Activated CD4-positive, alpha-beta T cell treated with anti-CD3 and anti-CD28 coated beads, Interleukin-2, amount 50 U/mL, for 48 hours (primary cell): ENCODE measurements at places on chromosomes 7 and 10.

- no peak for DNase-seq
Measured at GRCh38 chr10:30629653-30630052, at the start of gene LYZL2. Gene LYZL2, minus strand, starts transcription at chr10:30629753. Its CDS starts 2,838 bp downstream, at chr10:30626915.

DNA sequence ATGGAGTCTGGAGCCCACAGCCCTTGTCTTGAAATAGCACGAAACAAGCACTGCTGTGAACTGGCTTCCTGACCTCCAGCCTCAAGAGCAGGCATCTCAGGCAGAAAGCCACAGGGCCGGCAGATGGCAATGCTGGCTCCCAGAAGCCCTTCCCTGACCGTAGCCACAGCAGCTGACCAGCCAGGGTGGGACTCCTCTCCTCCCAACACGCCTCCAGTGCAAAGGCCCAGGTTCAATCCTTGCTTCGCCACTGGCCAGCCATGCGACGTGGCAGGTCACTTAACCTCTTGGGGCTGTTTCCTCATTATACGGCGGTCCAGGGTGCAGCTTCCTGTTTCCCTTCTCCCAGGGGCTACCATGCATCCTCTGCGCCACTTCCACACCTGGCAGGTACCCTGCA is 12.8 kb downstream of the PRKAG2 start:
- DNase-seq = no peak

- DNase-seq = no peak
Measured at GRCh38 chr10:47354900-47355299, 6.7 kb downstream of the RBP3 start.

GRCh38 chr10:101120884-101121653 is 10.0 kb upstream of the TLX1 start:
- peak; percentile 46 for DNase-seq

GRCh38 chr10:23155169-23155568 is 36.9 kb upstream of the PTF1A start:
- DNase-seq = no peak

DNA sequence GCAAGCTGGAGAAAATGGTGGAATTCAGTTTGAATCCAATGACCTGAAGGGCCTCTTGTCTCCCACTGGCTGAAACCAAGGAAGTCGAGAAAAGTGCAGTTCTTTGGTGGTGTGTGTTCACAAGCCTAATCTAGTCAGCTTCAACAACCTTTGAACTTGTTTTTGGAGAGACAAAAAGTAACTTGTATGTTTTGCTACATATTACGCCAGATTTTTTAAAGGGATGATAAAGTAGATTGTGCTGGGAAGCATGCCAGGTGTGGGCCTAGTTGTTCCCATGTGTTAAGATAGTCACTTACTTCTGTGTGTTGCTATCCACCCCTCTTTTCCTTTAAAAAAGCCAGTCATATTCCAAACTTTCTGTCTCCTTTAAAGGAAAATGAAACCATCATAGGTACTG is 79.7 kb upstream of the FAM3C start:
- no peak for DNase-seq

GRCh38 chr7:112076324-112076723 is 129.9 kb downstream of the DOCK4 start:
- no peak for DNase-seq

- no peak for DNase-seq
Measured at GRCh38 chr10:78109210-78109609, 75.5 kb downstream of the RPS24 start.

GRCh38 chr7:77439572-77439971 is 23.4 kb upstream of the GSAP start:
- no peak for DNase-seq

GRCh38 chr7:157635148-157635500 is 298.3 kb downstream of the DNAJB6 start:
- no peak for DNase-seq

- no peak for DNase-seq
Measured at GRCh38 chr10:124739119-124739921, 4.9 kb downstream of the FAM53B start.

GRCh38 chr7:70384024-70384423 is 747.9 kb upstream of the GALNT17 start:
- DNase-seq = no peak

GRCh38 chr7:107236862-107237261 is 68.1 kb downstream of the HBP1 start:
- no peak for DNase-seq

DNA sequence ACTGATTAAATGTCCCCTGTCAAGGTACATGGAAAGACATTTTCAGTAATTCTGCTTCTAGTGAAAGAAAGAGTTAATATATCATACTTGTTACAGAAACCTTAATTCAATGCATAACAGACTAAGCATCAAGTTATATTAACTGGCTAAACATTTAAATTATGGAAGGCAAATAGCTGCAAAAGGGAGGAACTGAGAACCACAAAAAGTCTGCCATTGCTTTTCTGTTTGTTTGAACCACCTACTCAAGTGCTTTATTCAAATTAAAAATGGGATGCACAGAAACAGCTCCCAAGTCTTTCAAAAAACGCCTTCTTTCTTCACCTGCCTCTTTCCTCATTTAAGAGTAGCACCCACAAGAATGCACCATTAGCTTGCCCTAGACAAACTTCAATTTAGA is 271.9 kb downstream of the RNLS start:
- DNase-seq = no peak

DNA sequence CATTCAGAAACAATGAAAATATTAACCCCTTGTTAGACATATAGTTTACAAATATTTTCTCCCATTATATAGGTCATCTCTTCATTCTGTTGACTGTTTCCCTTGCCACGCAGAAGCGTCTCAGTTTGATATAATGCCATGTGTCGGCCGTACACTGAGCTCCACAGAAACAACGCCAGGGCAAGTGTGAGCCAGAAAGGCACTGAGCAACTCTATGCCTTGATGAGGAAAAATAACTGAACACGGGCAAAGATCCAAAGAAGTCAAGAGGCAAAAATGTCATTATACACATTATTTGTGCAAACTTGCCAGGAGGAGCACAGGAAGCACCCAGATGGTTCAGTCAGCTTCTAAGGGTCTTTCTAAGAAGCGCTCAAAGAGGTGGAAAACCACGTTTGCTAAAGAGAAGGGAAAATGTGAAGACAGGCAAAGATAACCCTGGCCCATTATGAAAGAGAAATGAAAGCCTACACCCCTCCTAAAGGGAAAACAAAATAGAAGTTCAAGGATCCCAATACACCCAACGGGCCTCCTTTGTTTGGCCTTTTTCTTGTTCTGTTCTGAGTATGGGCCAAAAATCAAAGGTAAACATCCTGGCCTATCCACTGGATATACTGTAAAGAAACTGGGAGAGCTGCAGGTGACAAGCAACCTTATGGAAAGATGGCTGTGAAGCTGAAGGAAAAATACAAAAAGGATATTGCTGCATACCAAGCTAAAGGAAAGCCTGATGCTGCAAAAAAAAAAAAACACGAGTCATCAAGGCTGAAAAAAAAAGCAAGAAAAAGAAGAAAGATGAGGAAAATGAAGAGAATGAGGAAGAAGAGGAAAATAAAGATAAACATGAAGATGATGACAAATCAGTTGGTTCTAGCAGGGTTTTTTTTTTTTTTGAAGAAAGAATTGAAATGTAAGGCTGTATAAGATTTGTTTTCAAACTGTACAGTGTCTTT is 15.5 kb downstream of the ARHGAP12 start:
- DNase-seq = no peak

DNA sequence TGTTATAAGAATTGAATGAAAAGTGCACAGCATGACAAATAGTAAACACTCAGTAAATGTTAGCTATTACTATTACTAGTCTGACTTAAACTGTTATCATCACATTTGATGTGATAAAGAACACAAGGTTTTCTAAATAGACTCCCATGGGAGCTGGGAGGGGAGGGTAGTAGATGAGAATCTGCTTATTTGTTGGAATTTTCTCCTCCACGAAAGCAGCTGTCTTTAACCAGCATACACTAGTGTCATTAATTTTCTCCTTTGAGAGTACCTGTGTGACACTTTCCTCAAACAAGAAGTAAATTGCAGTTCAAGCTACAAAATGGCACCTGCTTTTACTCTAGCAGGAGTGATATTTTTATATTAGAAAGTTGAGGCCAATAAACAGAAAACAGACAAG is 200.1 kb downstream of the SKAP2 start:
- no peak for DNase-seq

- DNase-seq = peak; percentile 5
Measured at GRCh38 chr10:34814223-34814912, 728 bp downstream of the PARD3 start.

GRCh38 chr7:110400411-110400810 is 690.5 kb upstream of the LRRN3 start:
- no peak for DNase-seq

DNA sequence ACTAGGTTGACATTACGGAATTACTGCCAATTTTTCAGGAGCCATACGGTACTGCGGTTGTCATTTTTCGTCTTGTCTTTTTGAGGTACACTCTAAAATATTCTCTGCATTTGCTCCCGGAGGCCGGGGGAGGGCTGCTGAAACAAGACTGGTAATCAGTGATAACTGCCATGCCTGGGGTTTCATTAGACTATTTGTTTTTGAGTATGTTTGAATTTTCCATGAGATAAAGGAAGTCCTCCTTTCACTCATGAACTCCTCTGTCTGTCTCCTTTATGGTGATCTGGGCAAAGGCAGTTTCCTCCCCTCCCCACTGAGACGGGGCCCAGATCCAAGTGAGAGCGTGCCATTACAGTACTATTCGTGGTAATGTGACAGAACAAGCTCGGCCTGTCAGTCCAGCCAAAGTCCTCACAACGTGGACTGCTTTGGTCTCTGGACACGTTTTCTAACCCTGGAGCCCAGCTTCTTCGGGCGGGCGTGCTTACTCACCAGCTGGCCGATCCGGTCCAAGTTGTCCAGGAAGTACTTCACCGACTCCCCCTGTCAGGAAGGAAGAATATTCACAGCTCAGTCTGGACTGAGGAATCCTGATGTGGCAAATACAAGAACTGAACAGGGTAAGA is 45.1 kb downstream of the AMZ1 start:
- DNase-seq = no peak

DNA sequence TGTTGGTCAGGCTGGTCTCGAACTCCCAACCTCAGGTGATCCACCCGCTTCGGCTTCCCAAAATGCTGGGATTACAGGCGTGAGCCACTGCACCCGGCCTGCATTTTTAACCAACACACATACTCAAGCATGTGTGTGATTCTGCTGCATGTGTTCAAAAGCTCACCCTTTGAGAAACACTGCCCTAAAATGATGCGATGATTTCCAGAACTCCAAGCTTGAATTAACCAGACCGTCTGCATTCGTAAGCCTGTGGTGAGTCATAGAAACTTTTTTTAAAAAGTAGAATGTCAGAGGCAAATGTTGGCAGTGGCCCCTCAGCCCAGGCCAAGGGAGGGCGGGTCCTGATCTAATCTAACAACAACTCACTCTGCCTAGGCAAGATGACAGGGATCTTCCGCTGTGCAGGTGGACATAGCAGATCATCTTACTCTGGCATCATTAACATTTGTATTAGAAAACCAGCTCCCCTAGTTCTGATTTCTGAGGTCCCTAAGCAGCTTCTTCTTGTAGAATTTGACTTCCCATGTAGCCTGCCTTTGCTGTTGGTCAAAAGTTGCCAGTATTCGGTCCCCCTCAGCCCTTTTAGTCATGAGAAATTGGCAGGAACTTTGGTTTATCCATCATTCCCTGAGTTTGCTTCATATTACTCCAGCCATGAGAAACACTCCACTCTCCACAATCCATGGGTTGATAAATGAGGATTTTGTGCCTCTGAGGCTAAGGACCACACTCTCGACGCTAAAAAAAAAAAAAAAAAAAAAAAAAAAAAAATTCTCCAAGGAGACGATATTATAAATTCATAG is 190.4 kb downstream of the SKIDA1 start:
- no peak for DNase-seq

DNA sequence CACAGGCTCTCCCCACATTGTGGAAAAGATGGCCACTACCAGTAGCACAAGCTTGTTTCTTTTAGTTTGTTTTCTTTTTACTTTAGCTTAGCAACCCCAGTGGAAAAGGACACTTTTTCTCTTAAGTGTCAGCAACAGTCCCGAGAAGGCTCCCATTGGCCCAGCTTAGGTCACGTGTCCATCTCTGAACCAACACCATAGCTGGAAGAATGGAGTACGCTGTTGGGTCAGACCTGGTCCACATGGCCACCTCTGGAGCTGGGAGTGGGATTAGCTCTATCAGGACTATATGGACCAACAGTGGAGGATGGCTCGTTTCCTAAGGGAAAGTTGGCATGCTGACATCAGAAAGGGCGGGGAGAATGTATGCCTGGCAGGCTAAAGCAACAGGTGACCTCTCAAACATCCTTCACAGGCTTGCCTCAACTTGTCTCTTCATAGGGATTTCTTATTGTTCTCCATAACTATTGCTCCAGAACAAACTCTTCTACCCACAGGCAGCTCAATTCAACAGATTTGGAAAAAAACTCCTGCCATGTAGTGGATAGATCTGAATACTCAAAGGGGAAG is 27.6 kb upstream of the NEUROG3 start:
- no peak for DNase-seq

DNA sequence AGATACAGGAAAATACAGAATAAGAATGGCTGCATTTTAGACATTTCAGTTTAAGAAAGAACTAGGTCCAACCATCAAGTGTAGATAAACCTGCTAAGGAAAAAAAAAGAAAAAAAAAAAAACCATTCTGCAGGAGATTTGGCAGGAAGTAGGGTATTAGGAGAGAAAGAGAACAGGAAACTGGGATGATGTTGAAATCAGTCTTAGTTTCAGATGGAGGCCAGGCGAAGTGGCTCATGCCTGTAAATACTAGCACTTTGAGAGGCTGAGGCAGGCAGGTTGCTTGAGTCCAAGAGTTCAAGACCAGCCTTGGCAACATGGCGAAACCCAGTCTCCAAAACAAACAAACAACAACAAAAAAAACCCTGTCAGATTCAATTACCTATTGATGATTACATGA is 120.2 kb downstream of the RAB11FIP2 start:
- no peak for DNase-seq

- DNase-seq = no peak
Measured at GRCh38 chr10:12156367-12157123, 27.1 kb downstream of the SEC61A2 start.

GRCh38 chr7:45143616-45144015 is 14.0 kb upstream of the RAMP3 start:
- no peak for DNase-seq

GRCh38 chr10:116324951-116325635 is 845 bp downstream of the CCDC172 start:
- no peak for DNase-seq

- no peak for DNase-seq
Measured at GRCh38 chr10:133455196-133455595, 1.5 kb downstream of the SCART1 start.

DNA sequence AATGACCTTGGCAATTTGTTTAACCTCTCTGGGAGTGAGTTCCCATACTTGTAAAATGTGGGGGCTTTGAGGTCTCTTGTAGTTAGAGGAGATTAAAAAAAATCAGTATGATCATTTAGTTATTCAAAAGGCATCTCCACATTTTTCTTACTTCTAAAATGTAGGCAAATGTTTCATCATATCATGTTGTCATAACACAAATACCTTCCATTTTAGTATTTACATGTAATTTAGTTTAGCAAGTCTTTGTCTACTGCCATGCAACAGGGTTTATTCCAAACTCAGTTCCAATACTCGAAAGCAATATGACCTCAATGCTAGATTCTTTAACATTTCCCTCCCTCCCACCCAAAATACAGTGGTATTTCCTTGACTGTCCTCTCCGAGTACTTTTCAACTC is 262.8 kb upstream of the IMMP2L start:
- no peak for DNase-seq

- no peak for DNase-seq
Measured at GRCh38 chr10:25048450-25048849, 32.0 kb downstream of the THNSL1 start.
